ENCODE measurements at places on chromosomes 5 and 9.
A peak's percentile ranks its signal among the peaks of the same experiment; 100 is the strongest.

DNA sequence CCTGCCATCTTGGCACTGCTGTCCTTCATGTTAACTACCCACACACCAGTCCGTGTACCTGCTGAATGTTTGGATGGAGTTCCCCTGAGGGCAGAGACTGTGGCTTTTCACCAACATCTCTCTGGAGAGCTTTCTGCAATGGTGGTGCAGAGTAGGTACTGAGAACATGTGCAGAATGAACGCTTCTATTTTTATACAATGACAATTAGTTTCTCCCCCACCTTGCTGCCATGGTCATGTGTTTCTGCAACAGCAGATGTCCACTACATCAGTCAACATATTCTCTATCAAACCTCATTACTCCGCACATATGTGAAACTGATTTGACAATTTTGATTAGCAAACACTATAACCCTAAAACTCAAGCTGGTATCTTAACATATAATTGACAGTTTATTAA, 14.5 kb downstream of the PTCH1 start:
- DNase-seq, result no peak

GRCh38 chr5:65012301-65012892, 243.7 kb downstream of the CWC27 start:
- DNase-seq, result no peak

DNA sequence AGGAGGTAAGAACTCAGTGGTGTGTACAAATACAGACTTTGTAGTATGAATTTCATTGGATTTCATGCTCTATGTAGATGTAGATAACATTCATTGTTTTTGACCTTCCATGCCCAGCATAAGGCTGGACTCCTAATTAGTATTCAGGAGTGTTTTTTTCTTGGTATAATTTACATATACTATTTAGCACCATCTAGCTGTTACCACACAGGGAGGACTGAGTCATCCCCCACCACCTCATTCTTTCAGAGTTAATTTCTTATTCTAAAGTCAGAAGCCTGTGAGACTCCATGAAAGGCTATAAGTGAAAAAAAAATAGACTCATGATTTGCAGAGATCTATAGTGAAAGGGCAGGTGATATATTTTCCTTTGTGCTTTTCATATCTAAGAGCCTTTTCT, 555.0 kb downstream of the PRR16 start:
- DNase-seq, result no peak

DNA sequence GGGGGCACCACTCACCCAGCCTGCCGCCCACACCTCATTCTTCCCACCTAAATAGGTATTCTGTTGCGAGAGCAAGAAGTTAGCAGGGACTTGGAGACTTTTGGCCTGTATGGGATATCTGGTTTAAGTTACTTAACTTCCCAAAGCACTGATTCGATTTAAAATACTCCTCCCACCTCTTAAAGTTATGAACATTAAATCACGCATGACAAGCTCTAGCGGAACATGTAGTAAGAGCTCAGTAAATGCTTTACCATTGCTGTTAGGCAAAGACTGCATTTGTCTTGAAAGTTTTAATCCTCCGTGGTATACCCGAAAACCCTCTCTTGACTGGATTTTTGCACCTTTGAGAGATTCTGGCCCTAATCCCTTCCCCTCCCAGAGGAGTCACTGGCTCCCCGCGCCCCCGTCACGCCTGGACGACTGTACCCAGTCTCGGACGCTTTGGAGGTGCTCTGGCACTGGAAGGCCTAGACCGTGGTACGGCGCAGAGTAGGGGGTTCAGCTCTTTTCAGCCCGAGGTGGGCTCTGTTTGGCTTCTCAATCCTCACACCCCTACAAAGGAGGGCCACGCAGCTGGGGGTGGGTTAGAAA, 4.4 kb downstream of the GDNF start:
- no peak for DNase-seq

GRCh38 chr5:155605920-155606319, 592.4 kb downstream of the KIF4B start:
- no peak for DNase-seq

- DNase-seq, result no peak
Measured at GRCh38 chr5:139862313-139862712, 66.7 kb downstream of the PSD2 start.

DNA sequence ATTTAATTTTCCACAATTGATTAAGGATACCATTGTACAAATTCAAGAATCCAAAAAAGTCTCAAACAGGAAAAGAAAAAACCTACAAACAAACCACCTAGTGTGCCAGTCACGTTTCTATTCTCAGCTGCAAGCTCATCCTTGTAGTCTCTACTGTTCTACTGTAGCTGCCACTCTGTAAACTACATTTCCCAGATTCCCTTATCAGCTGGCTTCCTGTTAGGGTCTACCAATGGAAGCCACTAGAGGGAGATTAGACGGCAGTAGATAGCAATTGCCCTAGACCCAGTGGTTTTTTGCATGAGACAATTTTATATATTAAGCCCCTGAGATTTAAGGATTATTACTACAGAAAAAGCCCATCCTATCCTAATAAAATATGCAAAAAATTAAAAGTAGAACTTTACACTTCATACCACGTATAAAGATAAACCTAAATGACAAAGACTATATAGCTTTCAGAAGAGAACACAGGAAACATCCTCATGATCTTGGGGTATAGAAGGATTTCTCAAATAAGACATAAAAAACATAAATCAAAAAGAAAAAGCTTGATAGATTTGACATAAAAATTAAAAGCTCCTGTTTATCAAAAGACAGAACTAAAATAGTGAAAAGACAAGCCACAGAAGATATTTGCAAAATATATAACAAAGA, 37.4 kb downstream of the P4HA2 start:
- peak; percentile 64 for DNase-seq

- no peak for DNase-seq
Measured at GRCh38 chr5:177319913-177320588, 8.4 kb upstream of the MXD3 start.

GRCh38 chr5:64939772-64940510, 171.2 kb downstream of the CWC27 start:
- DNase-seq, result peak; percentile 46

DNA sequence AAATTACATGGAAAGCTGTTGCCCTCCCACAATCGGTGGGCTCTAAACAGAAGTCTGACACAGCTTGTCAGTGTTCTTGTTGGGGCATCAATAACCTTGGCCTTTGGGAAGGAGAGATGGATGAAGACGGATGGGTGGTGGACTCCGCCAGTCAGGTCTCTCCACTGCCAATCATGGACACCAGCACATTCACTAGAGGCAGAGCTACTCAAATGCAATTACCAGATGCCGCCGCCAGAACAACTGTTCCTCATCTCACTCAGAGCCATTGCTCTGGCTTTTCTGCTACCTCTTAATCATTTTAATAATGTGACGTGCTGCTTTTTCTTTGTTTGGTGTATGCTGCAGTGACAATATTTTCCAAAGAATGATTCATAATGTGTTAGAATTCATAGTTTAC, 27.9 kb upstream of the SEMA5A start:
- no peak for DNase-seq

DNA sequence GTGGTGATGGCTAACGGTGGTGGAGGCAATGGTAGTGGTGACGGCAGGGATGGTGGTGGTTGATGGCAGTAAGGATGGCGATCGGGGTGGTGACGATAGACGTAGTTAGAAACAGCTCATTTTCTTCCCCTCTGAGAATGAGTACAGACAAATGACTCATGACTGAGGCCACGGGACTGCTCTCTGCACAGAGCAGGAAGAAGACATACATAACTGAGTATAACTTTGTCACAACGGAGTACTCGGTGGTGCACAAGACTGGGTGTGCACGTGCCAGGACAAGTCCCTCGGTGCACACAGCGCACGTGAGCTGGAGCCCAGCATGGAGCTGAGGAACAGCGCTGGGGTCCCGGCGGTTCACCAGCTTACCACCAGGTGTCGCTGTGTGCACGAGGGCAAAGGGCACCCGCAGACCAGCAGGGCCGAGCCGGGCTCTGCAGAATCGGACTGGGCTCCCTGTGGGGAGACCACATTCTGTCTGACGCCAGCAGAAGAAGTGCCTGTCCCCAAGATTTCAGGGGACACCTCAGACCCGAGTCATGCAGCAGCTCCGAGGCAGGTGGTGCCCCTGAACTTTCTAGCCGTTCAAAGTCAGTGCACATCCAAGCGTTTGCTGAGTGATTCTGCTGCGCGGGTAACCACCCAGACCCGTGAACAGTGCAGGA, 188.6 kb downstream of the FSTL4 start:
- no peak for DNase-seq

DNA sequence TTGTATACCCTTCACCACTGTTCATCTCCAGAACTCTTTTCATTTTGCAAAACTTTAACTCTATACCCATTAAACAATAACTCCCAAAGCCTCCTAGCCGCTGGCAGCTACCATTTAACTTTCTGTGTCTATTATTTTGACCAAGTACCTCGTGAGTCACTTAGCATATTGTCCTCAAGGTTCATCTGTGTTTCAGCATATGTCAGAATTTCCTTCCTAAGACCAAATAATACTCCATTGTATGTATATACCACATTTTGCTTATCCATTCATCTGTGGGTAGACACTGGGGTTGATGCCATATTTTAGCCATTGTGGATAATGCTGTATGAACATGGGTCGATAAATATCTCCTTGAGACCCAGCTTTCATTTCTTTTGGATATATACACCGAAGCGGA, 17.4 kb downstream of the ERBIN start:
- DNase-seq, result no peak

DNA sequence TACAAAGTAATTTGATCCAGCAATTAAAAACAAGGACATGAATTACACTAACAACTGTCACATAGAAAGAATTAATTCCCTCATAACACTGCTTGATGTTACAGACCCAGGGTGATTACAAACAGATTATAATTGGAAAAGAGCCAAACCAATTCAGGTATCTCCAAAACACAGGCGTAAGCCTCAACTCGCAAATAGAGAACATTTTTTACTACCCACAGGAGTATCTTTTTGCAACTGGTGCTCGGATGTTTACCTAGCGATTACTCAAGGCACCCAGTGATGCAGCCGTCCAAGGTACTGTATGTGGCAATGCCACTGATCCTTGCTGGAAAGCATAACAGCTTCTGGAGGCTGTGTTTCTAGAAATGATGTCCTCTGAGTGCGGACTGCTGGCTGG, 386.1 kb upstream of the KIF2A start:
- DNase-seq, result no peak

DNA sequence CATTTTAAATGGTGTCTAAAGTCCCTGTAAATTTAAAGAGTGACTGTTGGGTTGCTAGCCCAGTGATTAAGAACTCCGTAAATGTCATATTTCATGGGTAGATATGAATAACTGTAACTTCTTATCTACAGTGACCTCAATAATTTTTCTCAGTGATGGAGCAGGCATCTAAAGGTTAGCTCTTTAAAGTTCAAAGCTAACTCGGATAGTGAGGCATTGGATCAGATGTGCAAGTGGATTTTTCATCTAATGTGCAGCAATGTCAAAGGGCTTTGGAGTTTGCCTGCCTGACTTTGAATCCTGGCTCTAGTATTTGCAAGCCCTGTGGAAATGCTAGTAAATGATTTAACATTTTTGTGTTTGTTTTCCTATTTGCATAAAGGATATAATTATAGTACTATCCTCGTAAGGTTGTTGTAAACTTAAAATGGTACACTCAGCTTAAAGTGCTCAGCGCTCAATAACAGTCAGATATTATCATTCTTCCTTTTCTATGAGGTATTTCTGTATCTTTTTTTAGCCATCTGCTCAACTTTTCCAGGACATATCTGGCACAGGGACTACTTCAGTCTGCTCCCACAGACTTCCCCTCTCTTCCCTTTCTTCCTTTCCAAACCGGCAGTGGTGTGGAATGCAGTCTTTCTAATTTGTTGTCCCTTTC, 163.7 kb upstream of the ELL2 start:
- DNase-seq, result no peak

GRCh38 chr5:90201923-90202322, 207.6 kb downstream of the CETN3 start:
- no peak for DNase-seq

GRCh38 chr9:33318781-33319180, 28.5 kb downstream of the NFX1 start:
- no peak for DNase-seq

DNA sequence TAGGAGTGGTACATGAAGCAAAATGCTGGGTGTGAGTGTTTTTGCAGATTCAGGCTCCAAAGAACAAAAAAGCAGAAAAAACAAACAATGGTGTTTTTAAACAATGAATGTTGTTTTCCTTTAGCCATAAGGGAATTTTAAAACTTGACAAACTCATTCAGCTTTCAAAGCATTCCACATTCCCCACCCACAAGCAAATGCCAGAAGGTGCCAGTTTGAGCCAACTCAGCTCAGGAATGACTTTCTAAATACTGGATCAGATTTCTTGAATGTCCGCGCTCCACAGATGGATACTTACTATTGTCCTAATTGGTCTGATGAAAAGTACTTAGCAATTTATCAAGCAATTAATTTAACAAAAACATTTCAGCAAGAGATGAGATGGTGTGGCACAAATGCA, 12.9 kb upstream of the MOB3B start:
- no peak for DNase-seq

- DNase-seq, result no peak
Measured at GRCh38 chr5:108653201-108653600, 94.5 kb upstream of the FER start.

All from DMS 273 treated with DMSO at 0.1 percent for 48 hours (cell line).